ENCODE measurements at places on chromosomes 12 and 14. TPM values are rescaled to one million over a fixed set of nuclear protein-coding genes. Genes with fewer than 3 reads are reported as not detected.

GRCh38 chr14:95061317-95062093 lies 95.8 kb downstream of the DICER1 start:
- no peak for DNase-seq

Gene EAPP
- 19.0 TPM for total RNA-seq

GRCh38 chr12:12171991-12172511 lies 94.8 kb downstream of the LRP6 start:
- no peak for DNase-seq

DNA sequence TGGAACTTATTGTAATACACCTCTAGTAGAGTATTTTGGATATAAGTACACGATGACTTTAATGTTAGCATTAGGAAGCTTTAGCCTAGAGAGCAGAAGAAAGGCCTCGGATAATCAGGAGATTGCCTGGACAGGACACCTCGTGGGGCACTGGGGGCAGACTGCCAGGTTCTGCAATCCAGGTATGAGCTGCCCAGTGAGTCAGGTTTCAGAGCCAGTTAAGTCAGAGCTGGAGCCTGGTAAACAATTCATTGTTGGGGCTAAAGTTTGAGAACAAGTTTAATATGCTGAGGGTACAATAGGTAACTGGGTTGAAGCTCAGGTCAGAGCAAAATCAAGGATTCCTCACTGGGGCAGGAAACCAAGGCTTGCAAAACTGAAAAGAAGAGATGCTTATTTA lies 107.4 kb downstream of the RERGL start:
- no peak for DNase-seq

DNA sequence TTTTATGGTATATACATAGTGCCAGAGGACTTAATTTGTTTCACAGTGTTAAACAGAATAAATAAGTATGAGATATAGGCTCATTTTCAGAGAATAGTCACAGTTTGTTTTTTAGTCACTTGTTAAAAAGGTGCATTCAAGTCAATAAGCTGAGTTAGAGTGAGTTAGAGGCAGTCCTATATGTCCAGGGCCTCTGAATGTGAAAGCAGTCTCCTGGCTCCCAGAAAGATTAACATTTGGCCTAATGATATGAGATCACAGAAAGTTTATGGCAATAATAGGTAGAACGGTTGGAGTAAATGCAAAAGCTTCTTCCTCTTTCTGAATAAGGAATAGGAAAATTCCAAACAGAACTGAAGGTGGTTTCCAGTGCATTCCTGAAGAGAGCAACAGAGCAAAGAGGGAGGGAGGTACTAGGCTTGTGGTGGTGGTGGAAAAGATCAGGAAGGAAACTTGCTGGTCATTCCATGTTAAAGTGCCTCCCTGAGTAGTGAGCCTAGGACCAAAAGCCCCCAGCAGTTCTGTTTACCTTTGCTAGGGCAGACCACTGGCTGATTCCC lies 54.4 kb downstream of the SLC38A4 start:
- no peak for DNase-seq

- DNase-seq = no peak
These were observed 104.7 kb downstream of the PLEKHA5 start for GRCh38 chr12:19234171-19234704.

DNA sequence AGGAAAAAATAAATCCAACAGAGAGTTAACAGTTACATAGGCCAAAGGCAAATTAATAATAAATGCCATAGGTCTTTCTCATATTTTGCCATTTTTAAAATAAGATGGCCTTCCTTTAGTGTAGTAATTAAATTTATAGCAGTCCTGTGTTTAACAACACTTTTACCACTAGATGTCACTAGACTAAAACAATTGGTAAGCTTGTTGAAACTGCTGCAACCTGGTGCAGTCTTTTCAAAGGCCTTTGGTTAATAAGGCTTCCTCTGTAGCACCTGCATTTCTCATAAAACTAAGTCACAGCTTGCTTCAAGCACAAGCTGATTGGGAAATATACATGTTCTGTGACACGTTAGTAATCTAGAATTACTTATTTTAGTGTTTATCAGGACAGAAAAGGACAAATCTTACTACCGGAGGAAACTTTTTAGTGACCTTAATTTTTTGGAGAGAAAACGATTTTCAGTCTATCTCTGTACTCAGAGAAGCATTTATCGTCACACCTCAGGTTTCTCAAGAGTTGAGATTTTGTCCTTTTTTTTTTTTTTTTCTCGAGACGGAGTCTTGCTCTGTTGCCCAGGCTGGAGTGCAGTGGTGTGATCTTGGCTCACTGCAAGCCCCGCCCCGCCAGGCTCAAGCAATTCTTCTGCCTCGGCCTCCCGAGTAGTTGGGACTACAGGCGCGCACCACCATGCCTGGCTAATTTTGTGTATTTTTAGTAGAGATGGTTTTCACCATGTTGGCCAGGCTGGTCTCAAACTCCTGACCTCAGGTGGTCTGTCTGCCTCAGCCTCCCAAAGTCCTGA lies 20.0 kb downstream of the BORCS5 start:
- peak; percentile 22 for DNase-seq

DNA sequence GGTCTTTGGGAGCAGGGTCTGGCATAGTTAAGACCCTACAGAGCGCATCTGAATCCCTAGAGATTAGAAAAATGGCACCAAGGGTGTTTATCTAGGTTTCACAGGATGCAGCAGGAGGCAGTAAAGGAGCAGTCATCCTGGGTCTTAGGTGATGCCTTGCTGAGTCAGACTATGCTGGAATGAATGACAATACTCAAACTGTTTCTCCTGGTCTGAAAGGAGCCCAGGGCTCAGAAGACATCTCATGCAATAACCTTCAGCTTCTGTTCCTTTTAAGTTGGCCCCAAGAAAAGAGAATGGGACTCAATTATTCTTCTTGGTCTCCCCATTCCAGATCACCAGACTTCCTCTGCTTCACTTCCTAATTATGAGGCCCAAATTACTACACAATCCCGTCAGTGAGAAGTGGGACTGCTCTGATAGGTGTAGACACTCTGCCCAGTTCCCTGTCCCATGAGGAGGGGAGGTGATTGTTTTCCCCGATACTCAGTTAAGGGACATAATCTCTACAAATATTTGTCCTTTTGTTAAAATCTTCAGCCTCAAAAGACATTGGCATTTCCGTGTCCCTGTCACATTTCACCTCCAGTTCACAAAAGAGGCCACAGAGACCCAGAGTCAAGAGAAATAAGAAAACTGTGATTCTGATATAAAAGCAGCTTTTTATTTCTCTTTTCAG lies 14.8 kb upstream of the APOF start:
- peak; percentile 89 for DNase-seq

DNA sequence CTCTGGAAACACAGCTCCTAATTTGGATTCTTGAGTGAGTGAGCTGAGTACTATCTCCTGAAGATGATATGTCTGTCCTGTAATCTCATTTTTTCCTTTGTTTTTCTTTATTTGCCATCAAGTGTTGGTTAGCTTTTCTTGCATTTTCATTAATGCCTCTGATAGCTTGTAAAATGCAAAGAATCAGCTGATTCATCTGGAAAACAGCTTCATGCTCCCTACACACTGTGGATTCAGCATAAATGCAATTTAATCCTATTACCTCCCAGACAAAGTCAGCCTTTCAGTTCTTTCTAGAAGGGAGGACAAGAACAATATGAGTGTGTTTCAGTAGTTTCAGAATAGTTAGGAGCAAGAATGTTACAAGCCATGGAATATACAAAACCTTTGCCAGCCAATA lies 79.4 kb downstream of the DACT1 start:
- no peak for DNase-seq

DNA sequence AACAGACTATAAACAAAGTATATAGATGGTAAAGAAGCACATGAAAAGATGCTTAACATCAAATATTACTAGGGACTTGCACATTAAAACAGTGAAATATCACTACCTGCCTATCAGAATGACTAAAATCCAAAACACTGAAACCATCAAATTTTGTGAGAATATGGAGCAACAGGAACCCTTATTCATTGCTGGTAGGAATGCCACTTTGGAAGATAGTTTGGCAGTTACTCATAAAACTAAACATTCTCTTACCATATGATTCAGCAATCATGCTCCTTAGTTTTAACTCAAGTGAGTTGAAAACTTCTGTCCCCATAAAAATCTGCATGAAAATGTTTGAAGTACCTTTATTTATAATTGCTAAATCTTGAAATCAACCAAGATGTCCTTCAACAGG lies 297.6 kb downstream of the DAD1 start:
- no peak for DNase-seq

GRCh38 chr14:75566321-75566720 lies 12.1 kb upstream of the FLVCR2 start:
- no peak for DNase-seq

Gene LYSET
- total RNA-seq = 15.9 TPM

DNA sequence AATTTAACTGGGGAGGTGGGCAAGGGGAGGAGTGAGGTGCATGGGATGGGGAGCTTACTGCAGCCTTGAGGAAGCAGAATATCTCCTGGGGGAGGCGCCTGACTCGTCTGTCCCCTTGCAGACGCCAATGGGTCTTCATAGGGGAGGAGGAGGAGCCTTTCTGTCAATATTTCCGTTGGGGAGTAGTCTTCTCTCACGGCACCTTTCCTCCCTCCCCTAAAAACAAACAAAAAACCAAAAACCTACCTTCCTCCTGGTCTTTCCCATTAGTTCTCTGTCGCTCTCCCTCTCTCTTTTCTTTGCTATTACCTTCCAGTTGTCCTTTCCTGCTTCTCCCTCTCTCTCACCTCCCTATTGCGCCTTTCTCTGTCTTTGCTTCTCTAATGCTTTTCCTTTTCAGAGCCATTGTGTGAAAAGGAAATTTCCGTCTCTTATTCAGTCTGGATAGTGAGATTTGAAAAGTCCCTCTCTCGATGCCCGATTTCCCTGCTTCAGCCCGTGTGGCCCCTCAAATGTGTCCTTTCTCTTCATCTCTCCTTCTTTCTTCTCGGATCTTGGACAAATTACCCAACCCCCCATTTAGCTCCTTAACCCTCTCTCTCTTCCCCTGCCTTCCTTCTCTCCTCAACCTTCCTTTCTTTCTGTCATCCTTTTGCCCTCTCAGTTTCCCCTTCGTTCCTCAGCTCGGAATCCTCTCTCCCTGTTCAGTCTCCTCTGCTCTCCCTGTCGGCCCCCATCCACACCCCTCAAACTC lies 5.9 kb downstream of the GPR84 start:
- peak; percentile 82 for DNase-seq

GRCh38 chr12:42462486-42462885 lies 127.1 kb downstream of the PRICKLE1 start:
- DNase-seq = no peak

Gene KCNJ8
- 1.5 TPM for total RNA-seq

GRCh38 chr14:22438742-22439141 lies 150.3 kb downstream of the DAD1 start:
- no peak for DNase-seq

Gene OR10AD1
- total RNA-seq = not detected

DNA sequence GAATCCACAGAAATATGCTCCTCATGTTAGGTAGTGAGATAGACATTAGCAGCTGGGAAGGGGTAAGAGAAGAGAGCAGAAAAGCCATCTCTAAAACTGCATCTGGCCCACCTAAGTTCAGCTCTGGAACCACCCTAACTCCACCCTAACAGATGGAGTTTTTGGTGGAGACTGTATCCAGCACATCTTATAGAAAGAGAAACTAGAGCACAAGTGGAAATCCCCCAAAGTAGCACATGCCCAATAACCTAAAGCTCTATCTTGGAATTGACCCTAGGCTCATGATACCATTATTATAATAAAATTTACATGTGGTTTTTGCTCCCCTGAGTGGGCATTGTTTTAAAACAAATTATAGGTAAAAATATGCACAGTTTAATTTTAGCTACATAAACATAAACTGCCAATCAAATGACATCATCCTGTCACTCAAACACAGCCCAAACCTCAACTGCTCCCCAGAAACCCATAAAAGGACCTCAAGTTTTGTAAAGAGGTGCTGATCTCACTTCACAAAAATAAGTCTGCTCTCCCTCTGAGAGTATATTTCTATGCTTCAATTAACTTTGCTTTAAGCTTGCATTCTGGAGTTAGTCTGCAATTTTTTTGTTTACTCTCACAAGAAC lies 206.4 kb downstream of the PIK3C2G start:
- DNase-seq = no peak

Measured in K562 (cell line).